Activated CD8-positive, alpha-beta memory T cell treated with anti-CD3 and anti-CD28 coated beads for 4 hours (primary cell): ENCODE measurements at places on chromosomes 5 and 9.

GRCh38 chr9:98135938-98136337 is 16.9 kb upstream of the TRIM14 start:
- DNase-seq, result no peak

DNA sequence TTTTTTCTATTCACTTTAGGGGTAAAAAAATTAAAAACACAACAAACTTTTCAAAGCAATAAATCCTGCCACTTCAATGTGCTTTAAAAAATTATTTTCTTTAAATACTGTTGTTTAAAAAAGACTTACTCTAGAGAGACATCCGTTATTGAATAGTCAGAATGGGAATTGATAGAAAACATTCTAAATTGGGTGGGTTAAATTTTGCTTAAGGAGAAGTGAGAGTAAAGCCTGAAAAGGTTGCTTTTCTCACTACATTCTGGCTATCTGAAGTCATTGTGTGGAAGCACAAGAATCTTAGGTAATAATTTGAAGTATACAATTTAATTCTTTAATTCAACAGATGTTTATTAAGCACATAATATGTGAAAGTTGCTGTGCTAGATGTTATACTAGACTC is 509.3 kb downstream of the NR2F1-AS1 start:
- no peak for DNase-seq

GRCh38 chr5:76582230-76583162 is 40.7 kb downstream of the F2RL2 start:
- DNase-seq, result no peak

- no peak for DNase-seq
Measured at GRCh38 chr9:93592643-93593021, 16.2 kb downstream of the PHF2 start.

GRCh38 chr5:38650946-38651345 is 94.5 kb upstream of the LIFR start:
- no peak for DNase-seq

DNA sequence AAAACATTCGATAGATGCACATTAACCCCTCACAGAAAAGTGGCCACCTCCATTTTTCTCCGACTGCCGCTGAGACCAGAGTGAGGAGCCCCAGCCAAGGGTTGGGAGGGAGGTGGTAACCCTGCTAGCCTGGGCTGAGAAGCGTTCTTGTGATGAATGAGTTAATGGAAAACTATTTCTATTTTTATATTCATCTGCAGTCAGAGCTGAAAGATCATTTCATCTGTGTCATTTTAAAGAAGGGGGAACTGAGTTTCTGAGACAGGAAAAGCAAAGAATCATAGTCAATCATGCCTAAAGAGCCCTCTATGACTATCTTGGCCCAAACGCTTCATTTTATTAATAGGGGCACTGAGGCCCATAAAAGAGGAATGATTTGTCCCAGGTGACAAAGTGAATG is 229.5 kb downstream of the PAPPA start:
- DNase-seq, result no peak

DNA sequence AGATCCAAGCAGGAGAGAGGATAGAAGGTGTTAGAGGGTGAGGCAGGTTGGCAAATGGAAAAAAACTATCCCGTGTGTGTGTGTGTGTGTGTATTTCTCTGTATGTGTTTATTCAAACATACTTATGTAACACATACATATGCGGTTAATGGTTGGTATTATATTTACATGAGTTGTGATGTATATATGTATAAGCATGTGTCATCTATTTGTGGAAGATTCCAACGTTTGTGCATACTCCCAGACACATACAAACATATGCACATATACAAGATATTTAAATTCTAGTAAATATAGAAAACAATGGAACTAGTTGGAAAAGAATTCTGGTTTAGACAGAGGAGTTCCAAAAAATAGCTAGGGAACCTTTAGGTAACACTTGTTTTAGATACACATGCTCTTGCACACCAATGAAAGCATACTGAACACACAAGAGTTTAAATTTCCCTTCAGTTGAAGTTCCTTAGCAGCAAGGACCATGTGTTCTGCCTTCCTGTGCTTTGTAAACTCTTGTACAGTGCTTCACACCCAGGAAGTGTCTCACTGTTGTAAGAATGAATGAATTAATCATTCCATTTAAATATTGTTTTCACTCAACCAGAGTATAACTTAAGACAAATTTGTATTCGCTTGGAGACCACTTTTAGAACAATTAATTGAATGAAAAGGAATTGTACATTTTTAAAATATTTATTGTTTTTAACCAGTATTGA is 257.8 kb downstream of the FER start:
- DNase-seq, result no peak

DNA sequence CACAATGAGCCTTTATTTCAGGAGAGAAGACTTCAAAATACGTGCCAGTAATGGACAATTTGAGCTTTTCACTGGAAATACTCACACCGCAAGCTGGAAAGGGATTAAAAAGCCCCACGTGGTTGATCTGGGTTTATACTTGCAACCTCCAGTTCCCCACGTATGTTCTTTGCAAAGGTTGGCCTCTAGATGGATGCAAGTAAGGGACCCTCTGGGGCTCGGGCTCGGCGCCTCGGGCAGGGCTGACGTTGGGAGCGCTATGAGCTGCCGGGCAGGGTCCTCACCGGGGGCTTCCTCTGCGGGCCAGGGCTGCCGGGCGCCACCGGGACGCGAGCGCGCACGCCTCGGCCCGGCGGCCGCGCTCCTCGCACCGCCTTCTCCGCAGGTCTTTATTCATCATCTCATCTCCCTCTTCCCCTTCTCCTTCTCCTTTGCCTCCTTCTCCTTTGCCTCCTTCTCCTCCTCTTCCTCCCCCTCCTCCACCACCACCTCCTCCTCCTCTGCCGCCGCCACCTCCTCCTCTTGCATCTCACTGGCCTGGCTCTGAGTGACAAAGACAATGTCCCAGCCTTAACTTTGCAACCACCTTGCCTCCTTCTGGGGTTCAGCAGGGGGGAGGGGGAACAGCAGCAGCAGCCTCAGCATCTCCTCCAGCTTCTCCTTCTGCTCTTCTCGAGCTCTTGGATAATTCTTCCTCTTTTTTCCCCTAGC is 701 bp upstream of the ZNF462 start:
- no peak for DNase-seq

DNA sequence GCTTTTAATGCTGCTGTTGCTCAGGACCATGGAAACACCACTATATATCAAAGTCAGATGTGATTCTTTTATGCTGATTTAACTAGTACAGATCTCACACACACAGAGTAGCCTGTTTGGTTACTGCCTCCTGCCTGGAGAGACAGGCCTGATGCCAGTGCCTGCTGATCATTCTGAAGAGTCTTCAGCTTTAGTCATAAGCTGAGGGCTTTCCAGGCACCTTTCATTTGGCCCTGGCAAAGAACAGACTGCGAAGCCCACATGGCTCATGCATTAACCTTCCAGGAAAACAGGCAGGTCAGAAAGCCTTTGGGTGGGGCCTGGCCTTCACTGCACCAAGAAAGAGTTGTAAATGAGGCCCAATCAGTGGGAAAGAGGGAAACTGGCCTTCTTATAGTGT is 144.7 kb downstream of the SAXO1 start:
- DNase-seq, result no peak

DNA sequence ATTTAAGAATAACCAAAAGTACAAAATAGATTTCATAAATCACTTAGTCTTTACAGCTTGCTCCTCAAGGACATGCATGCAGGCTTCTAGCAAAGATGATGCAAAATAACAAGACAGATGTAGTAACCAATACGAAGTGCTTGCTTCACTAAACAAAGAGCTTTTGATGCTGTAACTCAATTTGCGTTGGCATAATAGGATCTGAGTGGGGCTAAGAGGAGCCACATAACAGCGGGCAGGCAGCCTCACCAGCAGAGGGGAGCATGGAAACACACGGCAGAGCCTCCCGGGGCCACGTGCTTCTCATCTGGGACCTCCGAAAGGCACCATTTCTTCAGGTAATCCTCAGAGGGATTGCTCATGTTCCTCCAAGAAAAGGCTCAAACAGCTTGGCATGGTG is 139.7 kb downstream of the C5orf15 start:
- DNase-seq, result no peak

DNA sequence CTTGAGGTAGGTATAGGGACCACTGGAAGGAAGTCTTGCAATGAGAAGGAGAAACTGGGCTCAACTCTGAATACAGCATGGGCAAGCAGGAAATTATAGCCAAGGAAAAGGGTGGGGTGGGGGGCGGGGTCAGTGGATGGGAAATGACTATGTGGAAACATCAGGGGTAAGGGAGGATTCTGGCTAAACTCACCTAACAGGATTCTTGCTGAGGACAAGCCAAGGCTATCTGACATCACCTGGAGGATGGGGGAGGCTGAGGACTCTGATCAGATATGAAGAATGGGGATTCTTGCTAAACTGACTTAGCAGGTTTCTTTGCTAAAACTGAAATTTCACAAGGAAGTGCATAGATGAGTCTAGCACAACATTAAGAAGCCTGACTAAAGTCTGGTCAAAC is 40.8 kb downstream of the CTSL start:
- no peak for DNase-seq

GRCh38 chr9:7028591-7028990 is 270.8 kb downstream of the KDM4C start:
- DNase-seq, result no peak

- DNase-seq, result no peak
Measured at GRCh38 chr5:132226516-132227234, 978 bp downstream of the P4HA2 start.

DNA sequence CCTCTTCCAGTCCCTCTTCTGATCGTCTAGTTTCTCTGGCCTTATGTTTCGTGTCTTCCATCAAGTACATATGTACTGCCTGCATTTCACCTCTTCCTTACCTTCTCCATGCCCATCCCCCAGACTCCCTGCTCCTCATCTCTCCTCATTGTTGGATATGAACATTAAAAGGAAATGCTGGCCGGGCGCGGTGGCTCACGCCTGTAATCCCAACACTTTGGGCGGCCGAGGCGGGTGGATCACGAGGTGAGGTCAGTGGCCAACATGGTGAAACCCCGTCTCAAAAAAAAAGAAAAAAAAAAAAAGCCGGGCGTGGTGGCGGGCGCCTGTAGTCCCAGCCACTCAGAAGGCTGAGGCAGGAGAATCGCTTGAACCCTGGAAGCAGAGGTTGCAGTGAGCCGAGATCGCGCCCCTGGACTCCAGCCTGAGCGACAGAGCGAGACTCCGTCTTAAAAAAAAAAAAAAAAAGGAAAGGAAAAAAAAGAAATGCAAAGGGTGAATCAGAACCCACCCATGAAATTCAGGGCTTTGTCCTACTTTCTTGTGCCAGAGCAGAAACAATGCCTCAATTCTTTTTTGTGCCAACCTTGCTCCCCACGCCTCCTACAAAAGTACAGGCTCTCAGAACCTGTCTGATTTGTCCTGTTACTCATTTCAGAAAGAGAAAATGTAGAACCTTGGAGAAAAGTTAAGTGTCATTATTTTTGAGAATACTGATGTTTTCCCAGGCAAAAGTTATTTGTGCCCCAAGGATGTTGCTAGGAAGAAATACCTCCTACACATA is 1.5 kb upstream of the ZFR start:
- no peak for DNase-seq

DNA sequence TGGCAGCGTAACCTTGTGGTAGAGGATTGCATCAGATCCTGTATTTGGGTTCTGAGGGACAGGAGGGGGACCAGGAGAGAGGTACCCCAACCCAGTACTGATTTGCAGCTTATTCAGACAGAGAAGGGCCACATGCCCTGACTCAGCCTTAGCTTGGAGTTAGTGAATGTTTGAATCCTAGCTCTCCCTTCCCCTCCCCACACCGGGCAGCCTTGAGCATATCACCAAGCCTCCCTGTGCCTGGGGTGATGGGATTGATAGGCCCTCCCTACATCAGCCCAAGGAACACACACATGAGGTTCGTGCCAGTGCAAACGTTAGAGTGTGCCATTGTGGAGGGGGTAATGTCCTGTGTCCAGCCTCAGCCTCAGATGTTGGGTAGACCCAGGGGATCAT is 71.9 kb downstream of the AMBP start:
- DNase-seq, result no peak

GRCh38 chr9:69811351-69811868 is 9.2 kb upstream of the CFAP95 start:
- DNase-seq, result no peak

GRCh38 chr5:149206524-149207141 is 65.0 kb upstream of the AFAP1L1 start:
- no peak for DNase-seq

DNA sequence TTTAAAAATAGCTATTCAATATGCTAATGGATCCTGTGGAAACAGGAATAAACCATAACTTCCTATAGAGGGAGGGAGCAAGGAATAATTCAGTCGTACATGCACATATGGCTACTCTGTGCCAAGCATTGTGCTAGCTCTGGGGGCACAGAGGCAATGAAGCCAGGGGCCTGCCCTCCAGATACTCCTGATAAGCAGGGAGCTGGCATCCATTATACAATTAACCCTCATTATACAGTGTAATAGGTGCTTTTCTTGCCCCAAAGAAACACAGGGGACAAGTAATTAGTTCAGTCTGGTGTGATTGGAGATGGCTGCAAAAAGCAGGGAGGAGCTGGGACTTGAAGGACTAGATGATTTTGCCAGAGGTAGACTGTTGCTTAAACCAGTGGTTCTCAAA is 200.4 kb downstream of the SREK1 start:
- DNase-seq, result no peak

GRCh38 chr5:142078221-142078620 is 30.4 kb upstream of the NDFIP1 start:
- DNase-seq, result no peak

GRCh38 chr5:124343451-124343867 is 403.0 kb downstream of the ZNF608 start:
- no peak for DNase-seq

- DNase-seq, result no peak
Measured at GRCh38 chr9:94892675-94893074, 166.2 kb downstream of the AOPEP start.

DNA sequence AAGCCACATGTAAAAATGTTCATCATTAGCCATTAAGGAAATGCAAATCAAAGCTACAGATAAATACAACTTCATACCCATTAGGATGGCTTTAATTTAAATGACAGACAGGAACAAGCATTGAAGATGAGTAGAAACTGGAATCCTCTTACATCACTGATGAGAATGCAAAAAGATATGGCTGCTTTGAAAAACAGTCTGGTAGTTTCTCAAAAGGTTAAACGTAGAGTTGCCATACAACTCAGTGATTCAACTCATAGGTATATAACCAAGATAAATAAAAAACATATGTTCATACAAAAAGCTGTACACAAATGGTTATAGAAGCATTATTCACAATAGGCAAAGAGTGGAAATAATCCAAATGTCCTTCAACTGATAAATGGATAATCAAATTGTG is 228.8 kb upstream of the ZNF462 start:
- no peak for DNase-seq

GRCh38 chr5:67346611-67347010 is 150.0 kb upstream of the CD180 start:
- DNase-seq, result no peak

DNA sequence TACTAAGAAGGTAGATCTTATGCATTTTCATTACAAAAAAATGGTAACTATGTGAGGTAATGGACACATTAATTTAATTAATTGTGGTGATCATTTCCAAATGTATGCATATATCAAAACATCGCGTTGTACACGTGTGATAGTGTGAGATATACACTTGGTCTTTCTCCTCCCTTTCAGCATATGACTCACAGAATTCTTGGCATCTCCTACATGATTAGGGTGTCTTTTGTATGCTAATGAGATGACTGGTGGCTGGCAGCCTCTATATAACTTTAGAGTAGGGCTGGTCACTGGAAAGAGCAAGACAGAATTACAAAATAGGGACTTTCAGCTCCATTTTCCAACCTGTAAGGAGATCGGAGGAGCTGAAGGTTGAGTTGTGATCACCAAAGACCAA is 1167.6 kb downstream of the CDH12 start:
- DNase-seq, result no peak
